ENCODE measurements at places on chromosomes 5 and 9.

GRCh38 chr9:125649315-125649714, 57.7 kb downstream of the MAPKAP1 start:
- DNase-seq: no peak

DNA sequence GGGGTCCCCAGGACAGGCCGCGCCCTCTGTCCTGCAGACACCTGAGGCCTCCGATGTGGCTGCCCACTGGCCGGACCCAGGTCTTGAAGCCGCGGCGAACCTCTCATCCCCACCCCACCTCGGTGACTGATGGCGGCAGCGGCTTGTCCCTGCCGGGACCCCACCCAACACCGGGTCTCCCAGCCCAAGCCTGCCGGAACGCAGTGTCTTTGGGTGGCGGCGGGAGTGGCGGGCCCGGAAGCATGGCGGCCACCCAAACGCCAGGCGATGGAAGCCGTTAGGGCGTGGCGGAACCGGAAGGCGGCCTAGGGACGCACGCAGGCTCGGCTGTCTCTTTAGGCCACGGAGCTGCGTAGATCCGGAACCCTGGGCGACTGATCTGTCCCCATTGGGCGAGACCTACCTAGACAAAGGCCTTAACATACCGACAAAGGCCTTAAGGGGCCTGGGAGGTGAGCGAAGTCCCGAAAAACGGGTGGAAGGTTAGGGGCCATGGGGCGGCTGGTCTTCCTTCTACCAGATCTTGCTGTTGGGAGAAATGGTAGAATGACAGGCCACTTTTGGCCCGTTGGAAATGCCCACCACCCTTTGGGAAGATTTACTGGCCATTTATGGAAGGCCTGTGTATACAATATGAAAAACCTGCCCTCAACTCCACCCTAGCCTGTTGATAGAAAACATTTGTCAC, 94.6 kb upstream of the SMC2 start:
- no peak for DNase-seq

GRCh38 chr5:134069553-134069952, 44.9 kb upstream of the TCF7 start:
- DNase-seq: no peak

DNA sequence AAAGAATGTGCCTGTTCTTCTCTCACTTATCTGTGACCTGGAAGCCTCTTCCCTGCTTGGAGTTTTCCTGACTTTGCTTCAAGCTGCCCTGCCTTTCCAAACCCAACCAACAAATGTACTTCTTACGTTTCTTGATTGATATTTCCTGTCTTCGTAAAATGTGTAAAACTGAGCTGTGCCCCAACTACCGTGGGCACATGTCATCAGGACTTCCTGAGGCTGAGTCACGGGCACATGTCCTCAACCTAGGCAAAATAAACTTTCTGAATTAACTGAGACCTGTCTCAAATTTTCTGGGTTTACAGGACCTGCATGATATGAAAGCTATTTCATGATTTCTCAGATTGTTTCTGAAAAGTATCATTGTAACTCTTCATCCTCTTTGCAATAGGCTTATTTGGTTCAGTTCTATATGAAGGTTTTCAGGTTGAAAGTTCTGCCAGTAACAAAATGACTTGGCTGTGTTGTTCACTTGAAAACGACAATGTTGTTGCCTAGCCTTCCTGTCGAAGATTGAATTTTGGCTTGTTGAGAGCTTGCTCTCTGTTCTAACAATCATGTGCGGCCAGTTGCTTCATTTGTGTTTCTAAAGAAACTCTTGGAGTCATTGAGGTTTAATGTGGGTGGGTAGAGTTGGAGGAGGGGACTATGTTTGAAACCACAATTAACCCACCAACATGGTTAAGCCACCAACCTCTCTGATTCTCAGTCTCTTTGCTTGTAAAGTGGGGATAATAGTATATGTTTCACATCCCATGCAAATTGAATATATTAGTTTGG, 145.6 kb downstream of the FBXL7 start:
- no peak for DNase-seq

DNA sequence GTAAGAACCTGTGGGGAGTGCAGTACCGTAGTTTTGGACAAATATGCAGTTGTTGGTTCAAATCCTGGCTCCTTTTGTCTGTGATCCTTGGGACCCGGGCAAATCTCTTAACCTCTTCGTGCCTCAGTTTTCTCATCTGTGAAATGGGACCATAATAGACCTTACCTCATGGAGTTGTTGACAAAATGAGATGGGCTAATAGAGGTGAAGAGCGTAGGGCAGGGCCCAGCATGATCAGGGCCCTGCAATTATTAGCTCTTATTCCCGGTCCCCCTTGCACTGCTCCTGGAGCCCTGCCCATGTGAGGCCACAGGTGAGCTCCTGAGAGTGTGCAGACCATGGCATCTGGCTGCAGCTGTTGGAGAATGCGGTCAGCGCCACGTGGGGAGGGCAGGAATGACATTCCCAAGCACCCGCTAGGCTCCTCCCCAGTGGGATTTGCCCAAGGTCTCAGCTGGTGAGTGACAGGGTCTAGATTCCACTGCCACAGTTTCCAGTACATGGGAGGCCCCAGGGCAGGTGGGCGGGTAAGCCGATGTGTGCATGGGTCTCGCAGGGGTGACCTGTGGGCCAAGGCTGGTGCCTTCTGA, 41.0 kb downstream of the NEK6 start:
- no peak for DNase-seq

GRCh38 chr9:73979894-73980264, 517.3 kb upstream of the RORB start:
- DNase-seq: no peak

- DNase-seq: no peak
Observed at GRCh38 chr9:80020056-80020455, 448.3 kb downstream of the TLE4 start.

Measured in activated T-helper 1 cell treated with anti-CD3 and anti-CD28 coated beads, Interleukin-2, amount 50 U/mL, for 16 hours (primary cell).